ENCODE measurements at places on chromosomes 3 and 15.

DNA sequence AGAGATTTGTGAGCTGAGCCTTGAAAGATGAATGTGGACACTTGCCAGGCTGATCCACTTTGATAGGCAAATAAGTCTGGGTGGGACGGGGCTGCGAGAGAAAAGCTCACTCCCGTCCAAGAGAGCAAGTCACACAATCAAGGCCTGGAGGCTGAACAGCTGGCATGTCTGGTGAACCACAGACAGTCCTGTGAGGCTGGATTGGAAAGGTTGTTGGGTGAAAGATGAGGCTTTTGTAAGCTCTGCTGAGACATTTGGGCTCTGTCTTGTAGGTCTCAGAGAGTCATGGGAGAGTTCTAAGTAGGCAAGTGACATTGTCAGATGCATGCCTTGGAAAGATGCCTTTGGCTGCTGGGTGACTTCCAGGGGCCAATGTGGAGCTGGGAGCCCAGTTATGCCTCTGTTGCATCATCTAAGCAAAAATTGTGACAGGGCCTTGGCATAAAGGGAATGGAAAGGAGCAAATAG is 38.5 kb downstream of the RPLP1 start:
- DNase-seq: no peak

DNA sequence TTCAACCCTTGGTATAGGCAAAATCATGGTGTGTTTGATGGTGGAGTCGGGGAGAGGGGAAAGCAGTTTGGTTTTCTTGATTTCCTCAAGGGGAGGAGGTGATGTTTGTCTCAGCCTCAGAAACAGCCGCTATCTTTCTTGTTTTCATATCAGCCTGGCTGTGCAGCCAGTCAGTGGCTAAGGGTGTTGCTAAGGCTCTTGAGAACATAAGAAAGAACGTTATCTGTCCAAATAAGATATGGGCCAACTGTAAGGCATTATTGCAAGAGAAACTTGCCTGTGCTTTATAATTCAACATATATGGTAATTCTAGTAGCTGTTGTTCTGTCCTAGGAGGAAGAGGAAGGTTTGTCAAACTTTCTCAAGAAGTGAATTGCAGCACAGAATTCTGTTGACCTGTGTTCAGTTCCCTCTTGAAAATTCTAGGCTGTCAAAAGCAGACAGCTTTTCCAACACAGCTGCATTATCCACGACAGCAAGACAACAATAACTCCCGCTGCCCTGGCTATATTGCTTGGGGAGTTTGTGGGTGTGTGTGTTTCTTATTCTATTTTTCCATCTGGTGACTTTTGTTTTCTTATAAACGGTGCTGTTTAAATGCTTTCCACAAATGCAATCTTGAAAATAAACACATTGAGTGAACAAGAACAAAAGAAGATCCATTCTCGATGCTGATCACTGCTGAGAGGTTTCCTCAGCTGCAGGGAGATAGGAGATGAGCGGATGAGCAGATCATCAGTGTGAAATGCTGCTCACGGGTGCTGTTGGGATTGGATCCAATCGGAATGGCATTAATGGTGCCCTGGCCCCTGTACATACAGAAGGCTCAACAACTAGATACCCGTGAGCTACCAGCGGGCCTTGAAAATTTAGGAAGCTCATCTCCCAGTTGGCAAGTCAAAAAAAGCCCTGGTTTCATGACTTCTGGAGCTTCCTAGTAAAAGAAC is 90.8 kb upstream of the TNFAIP8L3 start:
- DNase-seq: no peak

GRCh38 chr3:55357796-55358195 is 129.3 kb downstream of the WNT5A start:
- no peak for DNase-seq

GRCh38 chr3:154730186-154730585 is 300.2 kb upstream of the GPR149 start:
- no peak for DNase-seq

DNA sequence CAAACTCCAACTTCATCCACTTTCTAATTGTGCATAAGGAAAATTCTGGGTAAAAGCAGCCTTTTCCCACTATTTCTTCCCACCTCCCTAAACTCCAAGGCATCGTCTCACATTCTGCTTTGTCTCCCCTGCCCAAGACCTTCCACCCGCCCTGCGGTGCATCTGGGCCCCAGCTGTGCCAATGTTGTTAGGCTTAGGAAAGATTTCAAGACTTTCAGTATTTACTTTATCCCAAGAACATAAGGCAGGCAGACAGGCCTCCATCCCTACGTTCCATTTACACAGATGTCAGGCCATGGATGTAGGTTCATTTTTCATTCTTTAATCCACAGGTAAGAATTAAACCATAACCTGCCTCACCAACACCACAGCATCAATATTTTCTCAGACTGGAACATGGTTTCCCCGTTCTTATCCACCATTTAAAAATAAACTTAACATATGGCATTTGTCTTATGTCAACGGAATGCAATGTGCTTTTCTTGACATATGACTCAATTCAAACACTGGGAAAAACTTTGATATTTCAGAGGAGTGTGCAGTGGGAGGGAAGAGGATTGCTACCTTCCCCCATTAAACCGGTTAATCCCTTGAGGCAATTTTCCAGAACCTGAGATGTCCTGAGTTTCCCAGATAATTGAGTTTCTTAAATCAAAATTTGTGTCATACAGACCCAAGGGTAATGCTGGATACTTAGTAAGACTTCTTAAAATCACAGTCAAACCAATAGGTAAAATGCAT is 238.0 kb upstream of the LRIG1 start:
- no peak for DNase-seq

DNA sequence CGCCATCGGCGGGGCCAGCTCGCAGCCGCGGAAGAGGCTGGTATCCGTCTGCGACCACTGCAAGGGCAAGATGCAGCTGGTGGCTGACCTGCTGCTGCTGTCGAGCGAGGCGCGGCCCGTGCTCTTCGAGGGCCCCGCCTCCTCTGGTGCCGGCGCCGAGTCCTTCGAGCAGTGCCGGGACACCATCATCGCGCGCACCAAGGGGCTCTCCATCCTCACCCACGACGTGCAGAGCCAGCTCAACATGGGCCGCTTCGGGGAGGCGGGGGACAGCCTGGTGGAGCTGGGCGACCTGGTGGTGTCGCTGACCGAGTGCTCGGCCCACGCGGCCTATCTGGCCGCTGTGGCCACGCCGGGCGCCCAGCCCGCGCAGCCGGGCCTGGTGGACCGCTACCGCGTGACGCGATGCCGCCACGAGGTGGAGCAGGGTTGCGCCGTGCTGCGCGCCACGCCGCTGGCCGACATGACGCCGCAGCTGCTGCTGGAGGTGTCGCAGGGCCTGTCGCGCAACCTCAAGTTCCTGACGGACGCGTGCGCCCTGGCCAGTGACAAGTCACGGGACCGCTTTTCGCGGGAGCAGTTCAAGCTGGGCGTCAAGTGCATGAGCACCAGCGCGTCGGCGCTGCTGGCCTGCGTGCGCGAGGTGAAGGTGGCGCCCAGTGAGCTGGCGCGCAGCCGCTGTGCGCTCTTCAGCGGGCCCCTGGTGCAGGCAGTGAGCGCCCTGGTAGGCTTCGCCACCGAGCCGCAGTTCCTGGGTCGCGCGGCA is 1.8 kb downstream of the TLNRD1 start:
- DNase-seq: peak; percentile 33

- DNase-seq: no peak
Measured at GRCh38 chr3:123788710-123789109, 95.4 kb downstream of the MYLK start.

DNA sequence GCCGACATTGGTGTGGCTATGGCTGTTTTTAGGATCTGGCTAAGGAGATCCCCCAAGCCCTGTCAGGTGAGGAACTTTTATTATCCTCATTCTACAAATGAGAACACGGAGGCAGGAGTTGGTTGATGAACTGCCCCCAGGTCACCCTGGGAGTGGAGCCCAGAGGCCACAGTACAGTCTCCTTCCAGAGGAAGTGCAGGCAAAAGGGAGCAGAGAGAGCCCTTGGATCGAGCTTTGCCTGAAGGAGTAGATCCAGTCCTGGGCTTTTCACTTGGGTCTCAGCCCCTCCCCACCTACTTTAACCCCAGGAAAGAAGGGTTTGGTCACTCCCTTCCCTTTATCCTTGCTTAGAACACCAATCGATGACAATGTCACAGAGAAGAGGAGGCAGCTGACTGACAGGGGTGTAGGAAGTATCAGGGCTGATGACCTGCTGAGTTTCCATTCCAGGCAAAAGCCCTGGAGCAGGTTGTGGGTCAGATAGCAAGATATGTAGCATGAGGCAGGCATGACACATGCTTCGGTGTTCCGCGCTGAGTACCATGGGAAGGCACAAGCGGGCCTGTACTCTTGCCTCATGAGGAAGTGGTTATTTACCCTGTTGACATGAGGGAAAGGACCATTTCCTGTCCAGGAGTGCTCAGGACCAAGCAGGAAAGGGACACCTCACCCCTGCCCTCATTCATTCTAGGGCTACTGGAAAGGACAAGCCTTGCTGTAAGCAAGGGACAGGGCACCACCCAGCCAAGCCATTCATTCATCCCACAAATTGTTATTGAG is 5.8 kb upstream of the PLA2G4D start:
- no peak for DNase-seq

GRCh38 chr3:177513815-177514610 is 316.7 kb upstream of the TBL1XR1 start:
- no peak for DNase-seq

GRCh38 chr3:169026543-169027182 is 636.8 kb downstream of the MECOM start:
- DNase-seq: no peak

- DNase-seq: no peak
Measured at GRCh38 chr3:23837691-23838090, 31.9 kb downstream of the UBE2E1 start.

DNA sequence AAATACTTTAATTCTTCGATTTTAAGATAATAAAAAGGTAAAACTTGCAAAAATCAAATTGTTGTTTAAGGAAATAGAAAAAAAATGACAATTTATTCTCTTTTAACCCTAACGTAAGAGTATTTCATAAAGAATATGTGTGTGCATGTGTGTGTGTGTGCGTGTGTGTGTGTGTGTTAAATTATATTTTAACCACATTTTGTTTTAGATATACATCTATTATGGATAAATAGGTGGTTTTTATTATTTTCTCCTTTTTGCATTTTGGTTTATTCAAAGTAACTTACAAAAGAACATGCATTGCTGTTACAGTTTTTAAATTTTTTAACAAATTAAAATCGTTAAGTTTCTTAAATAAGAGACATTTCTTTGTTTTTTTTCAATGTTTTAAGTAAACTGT is 414.4 kb downstream of the NAALADL2 start:
- no peak for DNase-seq

GRCh38 chr15:101135532-101136166 is 116.2 kb downstream of the CHSY1 start:
- peak; percentile 72 for DNase-seq

DNA sequence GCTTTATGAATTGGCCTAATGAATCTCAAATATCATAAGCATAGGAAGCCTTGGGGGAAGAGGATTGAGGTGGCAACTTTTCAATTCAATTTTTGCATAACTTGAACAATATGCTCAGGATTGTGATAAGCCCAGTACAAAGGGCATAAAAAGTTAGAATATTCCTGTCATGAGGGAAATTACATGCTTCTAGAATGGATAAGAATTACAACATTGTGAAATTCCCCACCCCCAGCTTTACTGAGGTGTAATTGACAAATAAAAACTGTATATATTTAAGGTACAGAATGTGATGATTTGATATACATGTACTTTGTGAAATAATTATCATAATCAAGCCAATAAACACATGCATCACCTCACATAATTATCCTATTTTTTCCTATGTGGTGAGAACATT is 132.6 kb upstream of the TNIK start:
- no peak for DNase-seq

DNA sequence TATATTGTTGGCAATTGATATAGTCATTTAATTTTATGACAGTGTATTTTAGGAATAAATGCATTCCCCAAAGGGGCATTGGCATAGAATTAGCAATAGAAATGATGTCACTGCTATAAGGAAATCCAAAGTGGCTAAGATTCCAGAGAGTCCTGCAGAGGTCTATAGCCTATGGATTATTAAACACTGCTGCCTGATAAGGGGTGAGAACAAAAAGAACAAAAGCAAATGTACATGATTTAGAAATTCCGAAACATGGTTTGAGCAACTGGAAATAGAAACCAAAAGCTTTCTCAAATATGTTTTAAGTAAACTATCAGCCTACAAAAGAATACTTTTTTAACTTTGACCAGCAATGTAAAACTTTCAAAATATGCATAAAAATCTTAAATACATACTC is 280.1 kb upstream of the RASGRP1 start:
- DNase-seq: no peak

GRCh38 chr3:72722930-72723726 is 125.1 kb downstream of the SHQ1 start:
- DNase-seq: peak; percentile 55

GRCh38 chr3:105523501-105523900 is 156.8 kb downstream of the ALCAM start:
- no peak for DNase-seq

DNA sequence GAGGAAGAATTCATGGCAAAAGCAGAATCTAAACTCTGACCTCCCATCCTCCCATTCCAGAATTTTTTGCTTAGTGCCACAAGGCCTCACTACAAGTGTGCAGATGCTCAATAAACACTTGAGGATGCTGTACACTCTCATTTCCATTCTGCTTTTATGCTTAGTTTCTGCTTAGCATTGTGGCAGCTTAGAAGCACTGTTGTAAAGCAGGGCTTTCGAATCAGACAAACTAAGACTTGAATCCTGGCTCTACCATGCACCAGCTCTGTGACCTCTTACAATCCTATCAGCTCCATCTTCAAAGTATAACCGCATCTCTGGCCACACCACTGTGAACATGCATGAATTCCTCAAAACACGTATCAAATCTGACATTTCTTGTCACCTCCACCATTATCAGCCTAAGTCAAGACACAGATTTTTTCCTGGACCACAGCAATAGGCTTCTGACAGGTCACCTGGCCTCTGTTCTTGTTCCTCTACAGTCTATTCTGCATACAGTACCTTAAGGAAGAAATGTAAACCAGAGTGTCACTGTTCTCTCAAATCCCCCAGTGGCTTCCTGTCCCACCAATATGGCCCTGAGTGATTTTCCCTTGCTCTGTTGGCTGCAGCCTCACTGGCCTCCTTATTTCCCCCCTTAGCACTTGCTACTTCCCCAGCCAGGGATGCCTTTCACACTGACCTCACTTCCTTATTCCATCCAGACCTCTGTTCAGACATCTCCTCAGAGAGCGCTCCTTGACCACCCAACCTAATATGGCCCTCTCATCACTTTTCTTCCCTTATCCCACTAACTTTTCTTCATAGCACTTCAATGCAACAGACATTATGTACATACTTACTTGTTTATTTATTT is 8.1 kb upstream of the PHC3 start:
- no peak for DNase-seq

DNA sequence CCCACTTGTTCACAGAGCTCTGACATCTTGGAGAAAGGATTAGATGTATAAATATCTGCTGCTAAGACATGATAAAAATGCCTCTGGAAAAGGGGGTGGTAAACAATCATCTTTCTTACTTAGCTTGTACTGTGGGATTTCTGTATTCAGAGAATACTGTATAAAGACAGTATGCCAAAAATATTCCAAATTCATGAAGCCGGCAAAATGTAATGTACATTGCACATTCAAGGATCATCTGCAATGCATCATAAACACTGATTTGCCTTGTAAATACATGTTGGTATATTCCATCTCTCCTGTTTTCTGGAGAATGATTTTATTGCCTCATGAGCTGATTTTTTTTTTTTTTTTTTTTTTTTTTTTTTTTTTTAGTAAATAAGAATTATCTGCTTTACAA is 355.3 kb downstream of the ROBO1 start:
- no peak for DNase-seq

- no peak for DNase-seq
Measured at GRCh38 chr3:157058392-157059071, 101.4 kb downstream of the CCNL1 start.

- DNase-seq: no peak
Measured at GRCh38 chr15:62835351-62835750, 207.2 kb upstream of the TPM1 start.

Measured in GM13976 (cell line).